ENCODE measurements at places on chromosomes 16 and 17.

DNA sequence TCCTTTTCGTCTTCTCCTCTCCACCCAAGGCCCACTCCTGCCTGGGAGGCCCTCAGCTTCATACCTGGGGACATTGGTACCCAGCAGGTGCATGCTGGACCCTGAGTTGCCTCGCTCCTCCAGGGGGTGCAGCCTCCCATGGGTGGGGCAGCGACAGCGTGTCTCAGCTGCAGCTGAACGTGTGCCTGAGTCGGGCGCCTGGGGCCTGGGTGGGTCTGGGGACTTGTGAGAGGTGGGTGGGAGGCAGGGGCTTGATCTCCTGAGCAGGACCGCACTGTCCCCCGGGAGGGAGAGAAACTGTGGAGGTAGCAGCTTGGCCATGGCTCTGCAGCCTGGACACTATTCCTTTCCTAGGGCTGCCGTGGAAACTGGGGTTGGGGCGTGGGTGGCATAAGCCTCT, 24.8 kb upstream of the ENGASE start:
- no peak for DNase-seq

- no peak for DNase-seq
Measured at GRCh38 chr16:54073356-54073755, 213.2 kb downstream of the IRX3 start.

GRCh38 chr16:35177851-35178250, 1718.4 kb downstream of the TP53TG3F start:
- DNase-seq: no peak

- no peak for DNase-seq
Measured at GRCh38 chr16:4591706-4592470, 22.8 kb downstream of the UBALD1 start.

GRCh38 chr16:53839150-53839549, 135.2 kb downstream of the FTO start:
- DNase-seq: no peak

DNA sequence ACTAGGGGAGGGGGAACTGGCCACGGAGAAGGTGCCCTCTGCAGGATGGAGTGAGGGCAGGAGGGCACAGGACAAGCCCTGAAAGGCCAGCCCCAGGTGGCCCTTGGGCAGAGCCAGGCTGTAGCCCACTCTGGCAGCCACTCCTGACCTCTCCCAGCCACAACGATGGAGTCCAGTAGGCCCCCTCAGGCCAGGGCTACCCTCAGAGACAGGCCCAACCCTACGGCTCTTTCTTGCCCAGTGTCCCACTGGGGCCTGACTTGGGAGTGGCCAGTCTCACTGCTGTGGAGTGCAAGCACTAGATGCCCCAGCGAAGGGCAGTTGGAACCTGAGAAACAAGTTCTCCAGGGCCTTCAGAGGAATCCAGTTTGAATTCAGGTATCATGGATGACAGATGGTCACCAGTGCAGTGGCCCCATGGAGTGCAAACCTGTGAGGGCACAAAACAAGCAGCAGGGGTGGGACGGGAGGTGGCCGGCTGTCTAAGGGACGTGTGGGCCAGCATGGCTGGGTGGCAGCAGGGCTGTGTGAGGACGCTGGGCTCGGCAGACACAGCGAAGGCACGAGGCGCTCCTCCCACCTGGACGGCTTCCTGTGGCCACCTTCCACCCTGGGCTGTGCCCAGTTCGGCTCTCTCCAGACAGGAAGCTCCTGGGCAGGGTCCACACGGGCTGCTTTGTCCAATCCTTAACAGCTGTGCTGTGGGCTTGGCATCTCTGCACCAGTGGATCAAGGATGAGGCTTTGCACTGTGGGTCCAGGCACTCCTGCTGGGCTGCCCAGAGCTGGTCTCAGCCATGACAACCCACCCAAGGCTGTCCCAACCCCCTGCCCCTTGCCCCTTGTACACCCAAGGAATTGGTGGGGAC, 72.1 kb downstream of the AMFR start:
- no peak for DNase-seq

GRCh38 chr17:81511554-81511803, 1.1 kb downstream of the ACTG1 start:
- DNase-seq: no peak

- no peak for DNase-seq
Measured at GRCh38 chr17:73267648-73268537, 6.2 kb upstream of the CPSF4L start.

DNA sequence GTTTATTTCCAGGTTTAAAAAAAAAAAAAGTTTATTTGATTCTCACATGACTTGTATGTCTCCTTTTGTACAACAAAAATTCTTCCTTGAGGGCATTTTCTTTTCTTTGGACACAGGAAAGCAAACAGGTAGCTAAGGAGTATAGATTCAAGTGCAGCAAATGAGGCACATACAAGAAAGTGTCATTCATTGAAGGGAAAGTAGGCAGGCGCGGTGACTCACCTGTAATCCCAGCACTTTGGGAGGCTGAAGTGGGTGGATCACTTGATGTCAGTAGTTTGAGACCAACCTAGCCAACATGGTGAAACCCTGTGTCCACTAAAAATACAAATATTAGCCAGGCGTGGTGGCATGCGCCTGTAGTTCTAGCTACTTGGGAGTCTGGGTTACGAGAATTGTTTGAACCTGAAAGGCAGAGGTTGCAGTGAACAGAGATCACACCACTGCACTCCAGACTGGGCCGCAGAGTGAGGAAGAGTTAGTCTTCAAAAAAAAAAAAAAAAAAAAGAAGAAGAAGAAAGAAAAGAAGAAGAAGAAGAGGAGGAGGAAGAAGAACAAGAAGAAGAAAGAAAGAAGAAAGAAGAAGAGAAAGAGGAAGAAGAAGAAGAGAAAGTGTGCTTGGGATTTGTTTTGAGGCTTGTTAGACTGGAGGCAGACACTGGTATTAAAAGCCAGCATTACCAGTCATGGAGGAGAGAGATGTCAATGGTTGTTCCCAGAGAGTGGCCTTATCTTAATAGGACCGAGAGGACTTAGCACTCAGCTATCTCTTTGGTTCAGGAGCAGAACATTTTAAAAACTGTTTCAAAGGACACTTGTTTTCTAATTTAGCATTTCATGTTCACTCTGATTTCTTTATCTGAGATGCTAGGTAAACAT, 19.7 kb downstream of the GINS3 start:
- DNase-seq: no peak

DNA sequence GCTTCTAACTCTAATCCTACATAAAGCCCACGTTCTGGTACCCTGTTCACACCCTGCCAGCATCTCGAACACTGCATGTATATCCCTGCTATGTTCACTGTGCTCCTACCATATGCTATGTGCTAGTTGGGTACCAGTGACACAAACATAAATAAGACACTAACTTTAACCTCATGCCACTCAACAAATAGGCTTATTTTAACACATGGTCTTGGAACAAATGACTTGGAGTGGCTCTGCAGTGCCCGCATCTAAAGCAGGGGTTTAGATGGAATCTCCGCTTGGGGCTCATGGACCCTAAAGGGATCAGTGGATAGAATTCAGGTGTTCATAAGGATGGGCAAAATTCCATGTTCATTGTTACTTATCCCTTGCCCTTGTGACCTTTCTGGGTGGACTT, 175.7 kb upstream of the ZKSCAN2 start:
- DNase-seq: no peak

- DNase-seq: no peak
Measured at GRCh38 chr17:75078284-75079022, 9.3 kb upstream of the SLC16A5 start.

GRCh38 chr17:74130841-74131240, 72.6 kb upstream of the RPL38 start:
- no peak for DNase-seq

DNA sequence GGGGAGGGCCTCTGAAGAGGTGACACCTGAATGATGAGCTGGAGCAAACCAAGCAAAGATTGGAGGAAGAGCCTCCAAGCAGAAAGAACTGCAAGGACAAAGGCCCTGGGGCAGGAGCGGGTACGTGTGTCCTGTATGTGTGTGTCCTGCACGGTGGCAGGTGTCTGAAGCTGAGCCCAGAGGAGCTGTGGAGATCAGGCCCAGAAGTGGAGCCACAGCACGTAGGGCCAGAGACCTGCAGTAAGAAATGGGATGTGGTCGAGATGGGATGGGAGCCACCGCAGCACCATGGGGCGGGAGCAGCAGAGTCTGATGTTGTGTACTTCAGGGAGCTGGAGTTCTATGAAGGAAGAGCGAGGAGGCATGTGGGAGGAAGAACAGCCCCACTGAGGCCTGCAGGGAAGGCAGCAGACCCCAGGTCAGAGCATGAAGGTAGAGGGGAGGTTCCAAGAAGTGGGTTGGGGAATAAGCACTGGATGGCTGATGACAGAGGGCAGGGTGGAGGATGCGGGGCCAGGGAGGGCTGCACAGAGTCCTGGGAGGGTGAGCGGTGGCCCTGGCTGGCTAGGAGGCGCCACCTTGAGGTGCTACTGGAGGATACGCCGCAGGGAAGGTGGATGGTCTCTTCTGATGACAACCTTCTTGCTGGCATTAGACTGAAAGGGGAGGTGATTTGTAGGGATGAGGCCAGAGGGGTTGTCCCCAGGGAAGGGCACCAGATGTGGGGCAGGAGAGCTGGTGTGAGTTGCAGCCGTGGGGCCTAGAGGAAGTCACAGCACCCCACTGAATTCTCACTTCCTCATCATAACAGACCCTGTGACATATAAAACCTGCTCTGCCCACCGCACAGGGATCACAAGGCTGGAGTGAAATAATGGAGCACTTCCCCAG, 10.6 kb upstream of the CETP start:
- DNase-seq: peak; percentile 39

GRCh38 chr16:70383421-70383960, 36.8 kb downstream of the DDX19A start:
- DNase-seq: no peak

DNA sequence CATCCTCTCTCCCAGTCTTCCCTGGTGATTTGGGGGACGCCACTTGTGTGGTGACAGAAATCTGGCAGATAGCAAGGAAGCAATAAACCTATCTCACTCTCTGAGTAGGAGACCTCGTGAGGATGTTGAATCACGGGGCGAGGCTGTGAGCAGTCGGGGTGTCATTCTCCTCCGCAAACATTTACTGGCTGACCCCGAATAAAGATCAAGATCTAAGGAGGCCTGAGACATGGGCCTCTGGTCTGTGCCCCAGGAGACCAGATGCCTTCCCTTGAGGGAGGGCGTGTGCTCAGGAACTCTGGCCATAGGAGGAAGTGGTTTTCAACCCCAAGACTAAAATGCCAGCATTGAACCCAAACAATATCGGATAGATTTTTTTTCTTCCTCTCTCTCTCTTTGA, 53.1 kb downstream of the FOXL1 start:
- DNase-seq: no peak

- no peak for DNase-seq
Measured at GRCh38 chr17:43556292-43556691, 10.2 kb upstream of the ETV4 start.

DNA sequence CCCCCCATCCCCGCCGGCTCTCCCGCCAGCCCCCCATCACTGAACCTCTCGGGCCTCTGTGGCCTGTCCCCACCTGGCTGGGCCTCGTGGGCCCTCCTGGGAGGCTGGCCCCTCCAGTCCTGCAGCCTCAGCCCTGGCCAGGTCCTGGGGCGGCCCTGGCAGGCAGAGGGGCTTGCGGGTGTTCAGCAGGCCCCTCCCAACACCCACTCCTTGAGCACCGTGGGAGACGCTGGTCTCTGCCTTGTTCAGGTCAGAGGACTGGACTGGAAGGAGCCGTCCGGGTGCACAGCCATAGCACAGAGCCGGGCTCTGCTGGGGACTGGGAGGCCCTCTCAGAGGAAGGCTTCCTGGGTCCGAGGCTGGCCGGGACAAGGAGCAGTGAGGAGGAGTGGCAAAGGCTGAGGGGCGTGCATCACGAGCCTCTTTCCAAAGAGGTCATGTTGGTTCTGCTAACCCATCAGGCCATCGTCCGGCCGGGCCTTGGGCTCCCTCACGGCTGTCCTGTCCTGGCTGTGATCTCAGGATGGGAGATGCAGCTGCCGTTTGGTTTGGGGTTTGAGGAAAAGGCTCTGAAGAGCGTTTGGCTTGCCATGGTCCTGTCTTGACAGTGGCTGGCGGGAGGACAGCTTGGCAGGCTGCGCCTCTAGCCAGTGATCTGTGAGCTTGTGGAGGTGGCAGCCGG, 6.3 kb upstream of the PABPN1L start:
- no peak for DNase-seq

GRCh38 chr17:48850792-48851323, 20.0 kb downstream of the CALCOCO2 start:
- DNase-seq: no peak

DNA sequence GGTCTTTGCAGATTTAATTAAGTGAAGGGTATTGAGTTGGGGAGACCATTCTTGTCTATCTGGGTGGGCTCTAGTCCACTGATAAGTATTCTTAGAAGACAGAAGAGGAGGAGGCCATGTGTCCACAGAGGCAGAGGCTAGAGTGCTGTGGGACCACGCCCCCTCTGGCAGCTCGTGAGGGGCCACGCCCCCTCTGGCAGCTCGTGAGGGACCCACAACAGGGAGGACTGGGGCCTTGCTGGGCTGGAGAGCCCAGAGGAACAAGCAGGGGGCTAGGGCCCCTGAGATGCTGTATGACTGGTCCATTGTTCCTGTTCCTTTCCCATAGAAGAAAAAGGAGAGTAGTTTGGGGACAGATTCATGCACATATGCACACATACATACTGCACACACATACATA, 106.8 kb downstream of the METRNL start:
- DNase-seq: peak; percentile 33

DNA sequence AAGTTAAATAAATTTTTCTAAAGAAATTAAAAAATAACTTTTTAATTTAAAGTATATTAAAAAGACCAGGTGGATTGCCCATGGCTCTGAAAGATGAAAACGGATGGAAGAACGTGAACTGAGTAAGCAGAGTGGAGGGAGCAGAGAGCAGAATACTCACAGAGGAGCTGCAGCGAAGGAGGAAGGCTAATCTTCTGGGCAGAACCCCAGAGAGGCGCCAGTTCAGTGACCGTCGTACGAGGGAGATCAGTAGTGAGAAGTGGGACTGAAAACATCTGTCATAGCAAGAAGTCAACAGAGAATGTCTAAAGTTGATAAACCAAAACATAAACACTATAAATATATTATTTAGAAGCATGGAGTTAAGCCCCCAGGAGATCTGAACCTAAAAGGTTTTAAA, 34.9 kb downstream of the UBE2G1 start:
- no peak for DNase-seq

DNA sequence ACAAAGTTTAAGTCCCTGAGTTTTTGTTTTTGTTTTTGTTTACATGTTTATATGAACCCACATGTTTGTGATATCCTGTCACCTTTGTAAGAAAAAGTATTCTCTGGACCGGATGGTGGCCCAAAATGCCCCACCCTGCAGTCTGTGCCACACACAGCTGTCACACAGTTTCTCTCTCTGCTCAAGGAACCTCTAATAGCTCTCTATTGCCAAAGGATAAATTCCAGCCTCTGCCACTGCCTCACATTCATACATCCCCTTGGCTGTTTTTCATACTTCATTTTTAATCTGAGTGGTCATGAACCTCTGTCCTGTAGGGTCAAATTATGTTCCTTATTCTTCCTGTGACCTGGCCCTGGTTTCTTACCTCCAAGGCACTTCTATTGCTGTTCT, 520.3 kb upstream of the CDH5 start:
- no peak for DNase-seq

GRCh38 chr17:43855061-43855460, 8.1 kb downstream of the CD300LG start:
- no peak for DNase-seq

GRCh38 chr17:48724251-48725003, 1.4 kb downstream of the PRAC2 start:
- DNase-seq: peak; percentile 73

GRCh38 chr17:31256936-31257335, 40.1 kb downstream of the OMG start:
- no peak for DNase-seq

Data from NCI-H1436 (cell line).